ENCODE measurements at places on chromosomes 16 and 17.

- no peak for DNase-seq
These were observed 1.6 kb downstream of the SUMO2 start for GRCh38 chr17:75181110-75181509.

DNA sequence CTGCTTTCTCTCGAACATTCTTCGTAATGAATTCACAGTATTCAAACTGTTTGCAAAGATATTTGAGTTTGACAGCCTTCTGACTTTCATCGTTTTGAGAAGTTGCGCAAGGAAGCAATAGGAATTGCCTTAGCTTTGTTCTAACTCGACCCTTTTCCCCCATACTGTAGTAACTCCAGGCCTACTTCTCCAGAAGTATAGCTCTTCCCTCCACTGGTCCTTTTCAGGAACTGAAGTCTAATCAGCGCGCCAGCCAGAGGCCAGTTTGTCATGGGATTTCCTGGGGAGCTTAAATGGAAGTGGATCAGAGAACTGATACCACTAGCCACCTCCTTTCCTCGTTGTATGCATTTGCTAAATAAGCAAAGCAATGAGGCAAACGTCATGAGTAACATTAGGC lies 27.9 kb downstream of the CDR2 start:
- no peak for DNase-seq

DNA sequence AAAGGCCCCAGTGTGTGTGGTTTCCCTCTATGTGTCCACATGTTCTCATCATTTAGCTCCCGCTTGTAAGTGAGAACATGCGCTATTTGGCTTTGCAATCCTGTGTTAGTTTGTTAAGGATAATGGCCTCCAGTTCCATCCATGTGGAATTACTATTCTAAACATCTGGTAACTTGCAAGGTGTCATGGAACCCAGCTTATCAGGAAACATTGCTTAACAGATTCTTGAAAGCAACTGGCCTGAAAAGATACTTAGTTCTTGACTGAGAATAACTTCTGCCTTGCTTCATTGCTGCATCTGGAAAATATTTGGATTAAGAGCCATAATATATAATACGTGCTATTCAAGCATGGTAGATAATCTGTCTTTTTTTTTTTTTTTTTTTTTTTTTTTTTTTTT lies 27.8 kb downstream of the PAFAH1B1 start:
- DNase-seq = no peak

GRCh38 chr16:85392756-85393673 lies 220.1 kb upstream of the GSE1 start:
- no peak for DNase-seq

- no peak for DNase-seq
These were observed 1.0 kb downstream of the HSD11B2 start for GRCh38 chr16:67431775-67432505.

DNA sequence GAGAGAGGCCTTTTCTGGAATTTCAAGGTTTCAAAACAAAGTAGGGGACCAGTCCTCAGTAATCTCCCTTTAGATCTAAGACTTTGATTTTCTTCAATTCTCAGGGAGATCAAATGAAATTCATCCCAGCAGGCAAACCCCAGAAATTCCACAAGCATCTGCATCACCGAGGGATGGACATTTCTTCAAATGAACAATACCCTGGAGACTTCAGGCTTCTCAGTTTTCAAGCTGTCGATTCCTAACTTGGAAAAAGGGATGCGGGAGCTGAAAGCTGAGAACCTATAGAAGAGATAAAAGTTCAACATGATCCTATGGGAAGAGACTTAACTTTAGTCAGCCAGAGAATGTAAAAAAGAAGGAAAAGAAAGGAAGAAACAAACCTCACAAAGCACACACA lies 296.9 kb upstream of the CDH5 start:
- DNase-seq = no peak

GRCh38 chr17:80260791-80261158 lies at the start of gene RNF213:
RNF213 (plus strand) TSS chr17:80260852; CDS start chr17:80263682, 2,830 bp downstream.
- peak; percentile 85 for DNase-seq

- DNase-seq = no peak
These were observed 5.0 kb downstream of the SPDYE4 start for GRCh38 chr17:8753136-8753975.

DNA sequence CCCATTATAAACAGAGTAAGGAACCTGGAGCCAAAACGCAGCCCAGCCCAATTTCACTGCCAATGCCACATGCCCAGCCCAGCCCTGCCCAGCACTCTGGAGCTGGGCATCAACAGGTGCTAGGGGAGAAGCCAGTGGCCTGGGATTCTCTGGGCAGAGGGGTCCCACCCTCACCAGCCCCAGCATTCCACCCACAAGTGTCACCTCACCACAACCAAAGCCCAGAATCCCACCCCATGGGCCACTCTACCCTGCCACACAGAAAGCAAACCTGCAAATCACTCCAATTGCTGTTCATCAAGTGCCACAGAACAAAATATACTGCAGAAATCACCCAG lies 102.5 kb upstream of the CDH5 start:
- no peak for DNase-seq

- peak; percentile 96 for DNase-seq
These were observed 1.1 kb downstream of the FLII start for GRCh38 chr17:18257268-18257981.

DNA sequence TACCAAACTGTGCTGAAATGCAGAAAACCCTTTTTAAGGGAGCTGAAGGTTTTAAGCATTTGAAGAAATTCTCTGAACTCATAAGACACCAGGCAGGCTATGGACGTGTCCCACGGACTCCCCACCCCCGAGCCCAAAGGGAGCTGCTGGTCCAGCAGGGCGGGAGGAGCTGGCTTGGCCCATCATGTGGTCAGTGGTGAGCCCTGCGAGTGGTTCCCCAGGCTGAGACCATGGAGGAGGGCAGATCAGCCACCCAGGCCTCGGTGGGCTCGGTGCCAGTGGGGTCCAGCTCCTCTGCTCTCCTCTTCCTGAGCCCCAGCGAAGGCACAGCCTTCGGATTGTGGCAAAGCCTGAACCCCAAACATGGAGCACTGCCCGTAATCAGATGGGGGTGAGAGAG lies 27.0 kb downstream of the LGALS3BP start:
- no peak for DNase-seq

DNA sequence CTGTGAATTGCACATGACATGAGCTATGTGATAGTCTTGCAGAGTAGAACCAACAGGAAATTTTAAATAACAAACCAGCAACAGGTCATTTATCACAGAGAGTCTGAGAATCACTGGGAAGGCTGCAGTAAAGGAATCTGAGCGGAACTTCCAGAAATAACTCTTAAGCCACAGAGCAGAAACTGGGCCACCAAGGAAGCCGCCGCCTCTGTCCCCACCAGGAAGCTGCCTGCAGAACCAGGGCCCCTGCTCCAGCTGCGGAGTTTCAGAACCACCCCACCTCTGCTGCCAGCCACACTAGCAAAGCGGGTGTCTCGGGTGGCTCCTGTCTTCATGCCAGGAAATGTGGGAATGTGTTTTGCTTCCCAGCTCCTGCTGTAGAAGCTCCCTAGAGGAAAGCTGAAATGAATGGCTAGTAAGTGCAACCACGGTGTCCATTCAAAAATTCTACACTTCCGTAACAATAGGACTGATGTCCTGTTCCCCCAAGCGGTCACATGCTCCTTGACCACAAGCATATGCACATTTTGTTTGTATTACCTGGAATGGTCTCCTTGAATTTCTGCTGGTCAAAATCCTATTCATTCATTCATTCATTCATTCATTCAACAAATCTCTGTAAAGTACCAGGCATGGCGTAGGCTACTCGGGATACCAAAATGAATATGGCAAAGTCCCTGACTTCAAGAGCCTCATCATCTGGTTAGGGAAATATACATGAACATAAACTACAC lies 7.7 kb upstream of the ITPRIPL2 start:
- DNase-seq = no peak

DNA sequence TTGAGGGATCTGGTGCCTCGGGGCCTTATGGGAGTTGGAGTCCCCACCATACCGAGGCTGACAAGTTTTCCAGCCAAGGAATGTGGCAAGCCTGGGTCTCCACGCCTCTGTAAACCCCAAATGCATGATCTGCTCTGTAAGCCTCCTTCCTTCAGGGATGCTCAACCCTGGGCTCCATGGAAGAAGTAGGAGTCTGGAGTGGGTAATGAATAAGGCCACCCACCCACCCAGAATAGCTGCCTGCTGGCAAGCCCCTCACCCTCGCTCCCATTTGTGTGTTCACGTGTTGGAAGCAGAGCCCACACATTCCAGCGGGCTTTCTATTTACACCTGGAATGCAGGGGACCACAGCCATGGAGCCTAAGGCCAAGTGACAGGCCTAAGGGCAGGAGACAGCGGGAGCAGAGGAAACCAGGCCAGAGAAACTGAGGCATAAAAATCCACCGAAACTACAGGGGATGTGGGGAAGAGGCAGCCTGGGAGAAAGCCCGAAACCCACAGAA lies 4.4 kb downstream of the DLG4 start:
- DNase-seq = no peak

- DNase-seq = no peak
These were observed 25.4 kb upstream of the NSRP1 start for GRCh38 chr17:30091121-30091670.

DNA sequence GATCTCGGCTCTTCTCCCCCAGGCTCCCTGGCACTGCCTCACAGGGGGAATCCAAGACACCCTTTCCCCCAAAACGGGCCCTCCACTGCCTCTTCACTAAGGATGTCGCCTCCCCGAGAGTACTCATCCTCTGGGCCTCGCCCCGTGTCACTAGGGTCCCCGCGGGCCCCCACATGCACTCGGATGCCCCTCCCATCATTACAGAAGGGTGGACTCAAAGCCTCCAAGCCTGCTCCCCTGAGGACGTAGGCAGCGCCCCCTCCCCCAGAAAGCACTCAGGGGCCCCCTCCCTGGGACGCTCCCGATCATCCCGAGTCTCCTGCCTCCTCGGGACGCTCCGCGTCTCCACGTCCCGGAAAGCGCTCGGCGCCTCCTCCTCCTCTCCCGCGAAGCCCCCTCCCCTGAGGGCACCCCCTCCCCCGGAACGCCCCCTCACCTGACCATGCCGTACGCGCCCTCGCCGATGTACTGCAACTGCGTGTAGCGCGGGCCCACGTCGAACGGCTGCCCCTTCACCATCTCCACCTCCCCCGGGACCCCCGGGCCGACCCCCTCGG lies 338 bp downstream of the MAPK3 start:
- no peak for DNase-seq

DNA sequence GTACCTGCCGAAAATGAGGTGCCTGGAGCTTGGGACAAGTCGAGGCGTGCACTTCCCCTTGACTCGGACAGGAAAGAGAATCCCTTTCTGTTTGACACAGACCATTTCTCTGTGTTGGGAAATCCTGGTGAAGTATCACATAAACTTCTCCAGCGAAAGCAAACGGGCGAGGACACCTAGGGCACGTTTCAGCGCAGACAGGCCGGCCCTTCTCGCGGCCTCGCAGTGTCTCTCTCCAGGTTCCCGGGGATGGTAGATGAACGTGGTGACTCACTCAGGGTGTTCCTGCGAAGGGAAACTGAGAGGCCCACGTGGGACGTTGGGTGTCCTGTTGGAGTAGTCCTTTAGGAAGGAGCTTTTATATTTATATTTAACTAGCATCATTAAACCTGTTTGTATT lies 36.3 kb upstream of the ZNF750 start:
- DNase-seq = no peak

DNA sequence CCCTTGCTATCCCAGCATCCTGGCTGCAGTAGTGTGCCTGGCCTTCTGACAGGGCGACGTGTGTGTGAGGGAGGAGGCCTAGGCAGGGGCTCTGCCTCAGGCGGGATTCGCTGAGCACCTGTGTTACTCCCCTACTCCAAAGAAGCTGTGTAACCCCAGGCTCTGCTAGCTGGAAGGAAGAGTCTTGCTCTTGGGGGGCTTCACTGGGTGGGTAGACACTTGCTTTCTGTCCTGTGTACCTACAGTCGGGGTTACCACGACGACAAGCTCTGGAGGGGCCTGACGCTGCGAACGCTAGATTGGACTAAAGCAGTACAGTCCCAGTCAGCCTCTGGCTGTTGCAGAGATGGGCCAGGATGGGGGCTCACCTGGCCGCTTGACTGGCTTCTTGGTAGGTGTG lies 9.5 kb downstream of the EXOC7 start:
- no peak for DNase-seq

- DNase-seq = peak; percentile 48
These were observed 135.4 kb upstream of the CHMP6 start for GRCh38 chr17:80855948-80856862.

- DNase-seq = no peak
These were observed 1.6 kb upstream of the ASPA start for GRCh38 chr17:3474212-3474611.

DNA sequence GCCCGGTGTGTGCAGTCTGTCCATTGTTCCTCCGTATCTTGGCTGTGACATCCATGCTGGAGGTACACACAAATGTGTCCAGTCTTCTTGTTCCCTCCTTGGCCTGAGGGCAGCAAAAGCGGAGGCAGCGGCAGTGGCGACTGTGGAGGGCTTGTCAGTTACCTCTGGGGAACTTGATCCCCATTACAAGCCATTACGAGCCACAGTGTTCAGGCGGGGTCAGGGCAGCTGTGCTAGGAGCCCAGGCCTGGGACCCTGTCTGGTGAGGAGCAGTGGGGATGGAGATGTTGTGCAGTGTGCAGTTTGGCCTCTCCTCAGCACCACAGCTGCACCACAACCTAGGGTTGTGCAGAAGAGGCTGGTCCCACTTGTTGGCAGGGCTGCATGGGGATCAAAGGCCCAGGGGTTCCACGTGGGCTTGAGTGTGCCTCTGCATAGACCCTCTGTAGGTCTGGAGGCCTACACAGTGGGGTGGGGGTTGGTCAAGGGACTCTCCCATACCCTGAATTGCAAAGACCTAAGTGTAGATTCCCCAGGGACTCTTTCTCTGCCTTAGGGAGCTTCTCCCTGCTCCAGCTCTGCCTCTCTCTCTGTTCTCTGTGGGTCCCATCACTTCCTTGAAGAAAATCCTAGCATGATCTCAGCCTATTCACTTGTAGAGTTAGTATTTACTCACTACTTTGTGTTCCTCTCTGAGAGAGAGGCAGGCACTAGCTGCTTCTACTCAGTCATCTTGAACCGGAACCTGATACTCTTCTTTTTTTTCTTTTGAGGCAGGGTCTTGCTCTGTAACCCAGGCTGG lies 58.8 kb downstream of the SLFN11 start:
- no peak for DNase-seq

GRCh38 chr17:27233776-27234175 lies 60.1 kb upstream of the WSB1 start:
- no peak for DNase-seq

All from T47D (cell line).